ENCODE measurements at places on chromosomes 7 and 10.

- no peak for DNase-seq
These were observed 329.5 kb downstream of the ATRNL1 start for GRCh38 chr10:115422624-115423023.

DNA sequence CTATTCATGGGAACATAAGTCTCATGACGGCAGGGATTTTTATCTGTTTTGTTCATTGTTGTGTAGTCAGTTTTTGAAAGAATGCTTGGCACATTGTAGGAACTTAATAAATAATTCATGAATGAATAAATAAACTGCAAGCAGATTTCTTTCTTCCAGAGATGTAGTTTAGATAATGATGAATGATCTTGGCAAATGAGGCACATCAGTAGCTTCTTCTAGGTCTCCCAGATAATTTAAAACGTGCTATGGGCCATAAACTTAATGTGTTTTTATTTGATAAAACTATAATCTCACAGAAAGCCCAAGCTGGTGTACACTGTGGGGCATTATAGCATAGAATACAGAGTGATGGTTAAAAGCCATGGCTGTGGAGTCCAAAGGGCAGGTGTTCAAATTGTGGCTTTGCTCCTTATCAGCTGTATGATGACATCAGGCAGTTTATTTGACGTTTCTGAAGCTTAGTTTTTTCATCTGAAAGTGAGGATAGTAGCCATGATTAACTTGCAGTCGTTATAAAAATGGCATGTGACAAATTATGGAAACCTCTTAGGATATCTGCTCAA is 3.5 kb downstream of the MGAM start:
- DNase-seq, result no peak

DNA sequence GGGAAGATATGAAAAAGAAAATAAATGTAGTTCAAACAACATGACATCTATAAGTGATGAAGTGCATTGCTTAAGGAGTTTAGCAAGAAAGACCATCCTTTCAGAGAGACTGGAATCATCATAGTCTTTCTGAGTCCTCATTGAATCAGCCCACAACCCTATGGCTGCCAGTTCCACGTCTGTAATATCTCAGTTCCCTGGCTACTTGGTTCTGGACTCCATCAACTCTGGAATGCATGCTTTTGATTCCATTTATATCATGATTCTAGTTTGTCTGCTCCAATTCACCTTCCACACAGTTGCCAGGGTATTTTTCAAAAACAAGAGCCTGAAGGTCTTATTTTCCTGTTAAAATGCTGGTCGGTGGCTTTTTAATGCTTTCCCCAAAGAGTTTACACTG is 126.4 kb upstream of the MDFIC start:
- no peak for DNase-seq

GRCh38 chr10:78787125-78787524 is 281.6 kb upstream of the ZMIZ1 start:
- no peak for DNase-seq

DNA sequence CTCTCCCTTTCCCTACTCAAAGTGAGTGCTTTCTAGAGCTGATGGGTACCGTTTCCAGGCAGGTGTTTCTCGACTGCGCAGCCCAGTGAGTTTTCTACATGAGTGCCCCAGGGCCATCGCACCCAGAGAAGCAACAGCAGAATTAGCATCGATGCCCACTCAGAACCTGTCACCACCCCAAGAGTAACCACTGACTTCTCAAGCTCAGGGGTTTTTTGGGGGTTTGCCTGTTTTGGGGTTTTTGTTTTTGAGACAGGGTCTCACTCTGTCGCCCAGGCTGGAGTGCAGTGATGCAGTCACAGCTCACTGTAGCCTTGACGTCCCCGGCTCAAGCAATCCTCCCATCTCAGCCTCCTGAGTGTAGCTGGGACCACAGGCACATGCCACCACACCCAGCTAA is 25.7 kb downstream of the SNX8 start:
- DNase-seq, result peak; percentile 67

- no peak for DNase-seq
These were observed 127.5 kb downstream of the PARD3 start for GRCh38 chr10:34687434-34688210.

DNA sequence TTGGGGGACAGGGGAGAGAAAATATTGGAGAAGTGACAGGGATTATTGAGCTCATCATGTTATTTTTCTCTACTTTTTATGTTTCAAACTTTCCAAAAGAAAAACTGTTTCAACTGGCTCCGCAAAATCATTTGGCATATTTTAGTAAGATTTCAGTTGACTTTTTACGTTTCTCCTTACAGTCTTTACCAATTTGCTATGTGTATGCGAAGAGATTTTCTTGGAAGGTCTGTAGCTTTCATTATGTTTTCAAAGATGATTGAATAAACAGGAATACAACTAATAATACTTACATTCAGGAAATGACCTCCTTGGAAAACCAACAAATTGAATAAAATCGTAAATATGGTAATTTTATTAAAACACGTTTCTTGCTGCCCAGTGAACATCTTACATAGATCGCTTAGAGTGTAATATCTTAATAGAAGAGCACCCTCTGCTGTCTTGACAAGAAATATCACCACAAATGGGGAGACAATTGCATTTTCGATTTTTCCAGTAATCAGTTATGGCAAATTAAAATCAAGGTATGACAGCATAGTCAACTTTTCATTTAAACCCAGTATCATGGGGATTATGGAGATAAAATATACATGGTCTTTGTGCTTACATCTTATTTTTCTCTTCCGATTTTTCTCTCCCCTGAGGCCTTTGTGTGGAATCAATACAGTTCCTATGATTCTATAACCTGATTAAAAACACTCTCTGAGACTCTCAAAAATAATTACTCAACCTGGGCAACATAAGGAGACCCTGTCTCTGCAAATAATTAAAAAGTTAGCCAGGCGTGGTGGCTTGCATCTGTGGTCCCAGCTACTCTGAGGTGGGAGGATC is 43.1 kb downstream of the MBL2 start:
- peak; percentile 47 for DNase-seq

GRCh38 chr10:69056129-69056528 is 31.8 kb upstream of the SRGN start:
- peak; percentile 53 for DNase-seq

DNA sequence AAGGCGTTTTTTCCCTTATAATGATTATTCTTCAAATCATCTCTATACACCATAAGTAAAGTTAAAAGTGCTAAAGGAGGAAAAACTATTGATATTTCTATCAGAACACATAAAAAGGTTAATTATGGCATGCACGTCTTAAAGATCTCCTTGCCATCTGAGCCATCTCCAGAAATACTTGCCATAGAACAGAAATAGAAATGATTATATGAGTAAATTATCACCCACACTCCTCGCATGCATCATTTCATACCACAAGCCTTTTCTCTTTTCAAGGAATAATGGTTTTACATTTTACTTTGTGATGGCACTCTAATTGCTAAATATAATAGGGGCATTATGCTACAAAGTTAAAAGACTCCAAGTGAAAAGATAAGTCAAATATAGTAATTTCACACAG is 55.7 kb upstream of the GLCCI1 start:
- no peak for DNase-seq

GRCh38 chr10:110944792-110945396 is 25.5 kb downstream of the SHOC2 start:
- no peak for DNase-seq

GRCh38 chr10:70137135-70137534 is 4.5 kb upstream of the AIFM2 start:
- DNase-seq, result no peak

DNA sequence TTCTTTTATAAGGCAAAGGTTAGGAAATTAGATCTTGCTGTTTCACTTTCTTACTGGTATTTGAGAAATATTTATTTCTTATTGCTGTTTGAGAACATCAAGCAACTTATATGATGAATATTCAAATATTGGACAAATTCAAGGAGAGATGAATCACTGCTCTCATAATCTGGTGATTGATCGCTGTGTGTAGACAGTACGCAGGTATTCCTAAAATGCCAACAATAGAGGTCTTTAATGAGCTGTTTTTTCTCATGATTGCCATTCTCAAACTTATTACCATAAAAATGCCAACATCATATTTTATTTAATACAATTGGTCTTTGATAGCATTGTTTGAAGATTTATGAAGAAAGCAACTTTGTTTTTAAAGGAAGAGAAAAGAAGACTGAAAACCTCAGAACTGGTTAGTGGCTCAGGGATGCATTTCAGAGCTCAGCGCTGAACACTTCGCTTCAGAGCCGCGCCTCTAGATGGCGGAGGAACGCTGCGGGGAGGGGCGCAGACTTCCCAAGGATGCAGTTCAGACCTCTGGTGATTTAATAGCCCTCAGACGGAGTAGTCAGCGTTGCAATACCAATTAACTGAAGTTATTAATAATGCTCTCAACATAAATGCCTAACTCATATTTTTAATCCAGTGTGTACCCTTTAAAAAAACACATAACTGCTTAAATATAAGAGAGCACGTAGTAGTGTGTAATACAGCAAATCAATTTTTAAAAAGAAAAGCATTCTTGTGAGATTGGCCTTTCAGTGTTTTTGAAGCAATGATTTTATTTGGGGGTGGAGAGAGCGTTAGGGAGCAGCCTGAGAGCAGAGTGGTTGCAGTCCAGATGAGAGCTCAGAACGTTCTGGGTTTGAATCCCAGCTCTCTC is 38.5 kb upstream of the STEAP4 start:
- no peak for DNase-seq

- DNase-seq, result no peak
These were observed 36.8 kb downstream of the CCM2 start for GRCh38 chr7:45036796-45037195.

DNA sequence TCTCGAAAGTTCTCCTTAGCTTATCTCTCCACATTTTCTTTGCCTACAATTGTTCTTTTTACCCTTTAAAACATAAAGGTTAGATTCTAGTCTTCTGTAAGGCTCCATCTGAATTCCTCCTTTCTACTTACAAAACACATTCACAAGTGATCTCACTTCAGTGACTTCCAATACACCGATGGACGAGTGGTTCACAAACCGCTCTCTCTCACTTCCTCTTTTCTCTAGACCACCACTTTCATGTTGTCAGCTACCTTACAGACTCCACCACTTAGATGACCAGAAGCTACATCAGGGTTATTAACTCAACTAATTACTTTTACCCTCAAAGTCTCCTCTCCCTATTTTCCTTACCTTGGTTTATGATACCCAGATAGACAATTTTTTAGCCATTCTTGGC is 11.8 kb downstream of the MET start:
- DNase-seq, result peak; percentile 61

Data from GM13976 (cell line).